ENCODE measurements at places on chromosomes 7 and 10.

DNA sequence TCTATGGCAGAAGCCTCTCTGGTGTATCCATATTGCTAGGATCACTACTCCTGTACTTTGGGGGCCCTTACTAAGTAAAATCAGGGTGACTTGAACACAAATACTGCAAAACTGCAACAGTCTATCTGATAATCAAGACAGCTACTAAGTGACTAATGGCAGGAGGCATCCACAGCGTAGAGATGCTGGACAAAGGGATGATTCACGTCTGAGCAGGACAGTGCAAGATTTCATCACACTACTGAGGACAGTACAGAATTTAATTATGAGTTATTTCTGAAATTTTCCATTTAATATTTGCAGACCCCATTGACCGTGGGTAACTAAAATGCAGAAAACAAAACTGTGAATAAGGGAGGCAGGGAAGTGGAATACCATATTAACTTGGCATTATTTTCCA, 10.4 kb downstream of the CUL2 start:
- DNase-seq, result no peak

- peak; percentile 37 for DNase-seq
Observed at GRCh38 chr10:110311357-110311949, 6.7 kb upstream of the SMNDC1 start.

DNA sequence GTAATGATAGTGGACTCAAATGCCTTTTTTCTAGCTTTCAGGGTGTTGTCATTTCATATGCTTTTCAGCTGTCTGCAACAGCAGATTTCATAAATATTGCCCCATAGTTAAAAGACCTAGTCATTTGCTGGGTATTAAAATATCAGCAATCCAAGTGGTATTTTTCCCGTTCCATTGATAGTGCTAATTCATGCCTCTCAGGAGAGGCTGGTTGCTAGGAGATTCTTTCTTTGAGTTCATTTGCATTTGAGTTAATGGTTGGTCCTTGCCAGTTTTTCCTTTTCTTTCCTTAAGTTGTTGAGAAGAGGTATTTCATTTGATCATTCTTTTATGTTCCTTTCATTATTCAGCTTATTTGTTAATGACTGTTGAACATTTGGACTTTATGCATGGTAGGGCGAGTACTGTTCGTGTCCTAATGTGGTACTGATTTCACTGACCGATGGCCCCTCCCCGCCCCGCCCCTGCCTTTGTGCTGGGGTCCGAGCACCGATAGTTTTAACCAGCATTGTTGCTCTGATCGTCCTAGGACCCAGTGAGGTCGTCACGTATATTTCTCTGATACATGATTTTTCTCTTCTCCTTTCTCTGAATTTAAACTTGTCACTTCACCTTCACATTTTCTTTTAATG, 128.6 kb downstream of the CCNY start:
- DNase-seq, result no peak

GRCh38 chr10:16944402-16944801, 127.2 kb upstream of the RSU1 start:
- no peak for DNase-seq

GRCh38 chr10:78860260-78860914, 208.4 kb upstream of the ZMIZ1 start:
- DNase-seq, result no peak

DNA sequence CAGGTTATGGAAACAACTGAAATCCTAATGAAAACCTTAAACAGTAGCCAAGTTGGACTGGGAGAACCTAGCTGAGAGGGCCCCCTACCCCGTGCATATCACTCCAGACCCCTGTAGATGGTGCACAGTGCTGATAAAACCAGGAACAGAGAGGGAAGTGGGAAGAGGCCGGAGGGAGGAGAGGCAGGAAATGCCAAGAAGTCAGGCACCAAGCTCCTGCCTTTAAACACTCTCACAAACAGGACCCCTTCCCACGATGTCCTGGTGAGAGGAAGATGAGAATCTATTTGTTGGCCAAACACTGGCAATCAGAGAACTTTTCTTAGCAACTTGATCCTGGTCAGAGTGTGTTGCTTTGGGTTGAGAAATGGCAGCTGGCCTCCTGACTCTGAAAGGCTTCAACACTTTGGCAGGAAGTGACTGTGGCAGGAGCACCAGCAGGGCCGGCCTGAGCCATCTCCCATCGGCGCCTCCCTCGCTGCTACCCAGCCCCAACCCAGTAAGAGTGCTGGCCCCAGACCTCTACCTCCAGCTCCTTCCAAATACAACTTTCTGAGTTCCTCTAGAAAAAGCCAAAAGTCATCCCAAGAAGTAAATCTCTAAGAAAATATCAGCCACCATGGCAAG, 39.5 kb downstream of the GSDME start:
- DNase-seq, result no peak

- no peak for DNase-seq
Observed at GRCh38 chr10:46091080-46091827, 45.2 kb upstream of the MSMB start.

GRCh38 chr7:110842796-110843195, 248.1 kb upstream of the LRRN3 start:
- DNase-seq, result no peak

GRCh38 chr10:14519785-14520184, 189.1 kb upstream of the FRMD4A start:
- no peak for DNase-seq

GRCh38 chr10:68816796-68817412, 10.4 kb upstream of the STOX1 start:
- no peak for DNase-seq

DNA sequence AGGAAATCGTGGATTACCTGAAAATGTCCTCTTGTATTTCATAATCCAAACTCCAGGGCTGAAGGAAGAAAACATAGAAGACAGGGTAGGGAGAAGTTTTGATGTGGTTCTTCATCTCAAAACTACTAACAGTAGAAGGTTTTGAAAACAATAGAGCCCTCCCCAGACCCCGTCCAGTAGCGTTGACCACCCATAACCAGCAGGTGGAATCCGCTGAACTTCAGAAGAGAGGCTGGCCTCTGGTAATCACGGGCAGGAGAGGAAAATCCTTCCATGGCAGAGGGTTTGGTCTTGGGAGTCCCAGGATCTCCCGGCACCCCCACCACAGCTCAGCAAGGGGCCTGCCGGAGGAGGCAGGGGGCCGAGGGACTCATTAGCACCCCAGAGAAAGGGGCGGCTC, 333.4 kb upstream of the RNF32 start:
- no peak for DNase-seq

DNA sequence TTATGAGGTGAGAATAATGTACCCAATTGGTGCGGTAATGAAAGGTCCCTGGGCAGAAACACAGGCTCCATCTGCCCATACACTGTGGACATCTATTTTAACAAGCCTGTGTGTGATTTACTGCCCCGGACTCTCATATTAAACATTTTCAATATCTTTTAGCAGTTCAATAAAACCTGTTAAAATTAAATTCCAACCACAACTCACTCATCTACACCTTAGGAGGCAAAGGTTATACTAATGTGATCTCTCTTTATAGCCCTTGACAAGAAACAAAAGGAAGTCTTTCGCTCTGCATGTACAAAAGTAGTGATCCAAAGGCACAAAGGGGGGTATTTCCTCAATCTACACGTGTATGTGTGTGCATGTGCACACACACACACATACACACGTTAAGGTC, 186.0 kb downstream of the PARD3 start:
- no peak for DNase-seq

DNA sequence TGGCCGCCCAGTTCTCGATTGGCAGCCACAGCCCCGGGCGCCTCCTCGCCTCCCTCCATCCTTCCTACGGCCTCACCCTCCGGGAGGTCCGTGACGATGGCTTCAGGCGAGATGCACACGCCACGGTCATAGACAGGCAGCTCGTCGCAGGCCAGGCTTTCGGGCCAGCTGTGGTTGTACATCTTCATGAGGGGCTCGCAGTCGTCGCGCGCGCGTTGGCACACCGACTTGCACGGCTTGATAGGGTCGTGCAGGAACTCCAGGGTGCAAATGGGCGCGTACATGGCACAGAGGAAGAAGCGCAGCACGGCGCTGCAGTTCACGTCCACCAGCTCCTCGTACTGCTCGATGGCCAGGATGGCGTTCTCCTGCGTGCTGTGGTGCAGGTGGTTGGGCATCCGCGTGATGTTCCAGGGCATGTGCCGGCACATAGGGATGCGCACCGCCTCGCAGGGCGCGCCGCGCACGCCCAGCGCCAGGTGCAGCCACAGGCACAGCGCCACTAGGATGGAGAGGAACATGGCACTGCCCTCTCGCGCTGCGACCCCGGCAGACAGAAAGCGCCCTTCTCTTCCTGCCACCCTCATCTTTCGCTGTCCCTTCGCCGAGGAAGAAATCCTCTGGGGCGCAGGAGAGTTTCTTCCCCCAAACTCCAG, 472 bp downstream of the SFRP4 start:
- DNase-seq, result no peak

- no peak for DNase-seq
Observed at GRCh38 chr7:106331441-106332175, 46.8 kb upstream of the NAMPT start.

DNA sequence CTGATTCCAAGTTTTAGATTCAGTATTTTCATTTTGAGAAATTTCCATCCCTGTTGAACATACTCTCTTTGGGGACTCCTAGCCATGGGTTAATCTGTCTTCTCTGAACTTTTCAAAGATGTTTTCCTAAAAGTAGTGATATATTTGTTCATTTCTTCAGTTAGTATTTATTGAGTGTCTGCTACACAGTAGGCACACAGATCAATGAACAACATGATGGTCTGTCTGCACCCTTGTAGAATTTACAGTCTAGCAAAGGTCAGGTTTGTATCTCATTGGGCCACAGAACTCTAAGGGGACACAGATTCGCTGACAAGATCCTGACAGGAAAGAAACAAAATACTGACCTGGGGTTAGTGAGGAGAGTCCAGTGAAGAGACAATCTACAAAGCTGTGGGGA, 42.2 kb upstream of the PAPSS2 start:
- DNase-seq, result no peak

DNA sequence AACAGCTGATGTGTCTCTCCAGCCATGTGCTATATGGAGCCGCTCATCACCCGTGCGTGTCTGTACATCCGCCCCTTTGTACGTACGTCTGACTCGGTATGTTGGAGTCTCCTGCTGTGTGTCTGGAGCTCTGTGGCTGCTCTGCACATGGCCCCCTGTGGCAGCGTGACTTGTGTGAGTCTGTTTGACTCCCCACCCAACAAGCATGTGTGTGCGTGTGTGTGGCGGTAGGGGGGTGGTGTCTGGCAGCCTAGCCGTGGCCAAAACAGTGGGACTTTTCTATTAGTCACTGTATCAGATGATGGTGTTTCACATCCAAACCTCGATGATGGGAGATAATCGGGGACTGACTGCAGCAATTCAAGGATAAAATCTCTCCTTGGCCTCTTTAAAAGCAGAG, 94.1 kb downstream of the COL13A1 start:
- DNase-seq, result no peak

DNA sequence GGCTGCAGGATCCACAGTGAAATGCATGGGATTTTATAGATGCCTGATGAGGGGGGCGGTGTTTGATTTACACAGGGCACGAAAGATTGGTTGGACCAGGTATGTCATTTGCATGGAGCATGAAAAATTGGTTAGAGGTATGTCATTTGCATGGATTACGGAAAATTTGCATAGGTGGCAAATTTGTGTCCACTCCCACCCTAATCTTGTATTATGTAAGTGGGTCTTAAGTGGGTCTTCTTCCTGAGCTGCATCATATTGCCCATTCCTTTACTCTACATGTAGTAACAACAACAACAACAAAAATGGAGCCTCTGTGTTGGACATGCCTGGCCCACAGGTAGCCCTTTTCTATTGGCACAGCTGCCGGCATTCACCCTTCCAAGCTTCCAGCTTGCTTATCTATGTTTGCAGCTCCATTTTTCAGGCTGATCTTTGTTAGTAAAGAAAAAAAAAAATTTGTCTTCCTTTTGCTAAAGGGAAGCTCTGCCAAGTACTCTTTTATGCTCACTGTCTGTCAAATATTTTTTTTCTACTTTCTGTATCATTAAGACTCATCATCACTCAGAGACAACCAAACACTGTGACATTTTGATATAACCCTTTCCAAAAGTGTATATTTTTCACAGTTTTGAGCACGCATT, 10.3 kb upstream of the ZNF273 start:
- DNase-seq, result no peak

GRCh38 chr7:97439637-97440214, 292.2 kb upstream of the TAC1 start:
- DNase-seq, result no peak

DNA sequence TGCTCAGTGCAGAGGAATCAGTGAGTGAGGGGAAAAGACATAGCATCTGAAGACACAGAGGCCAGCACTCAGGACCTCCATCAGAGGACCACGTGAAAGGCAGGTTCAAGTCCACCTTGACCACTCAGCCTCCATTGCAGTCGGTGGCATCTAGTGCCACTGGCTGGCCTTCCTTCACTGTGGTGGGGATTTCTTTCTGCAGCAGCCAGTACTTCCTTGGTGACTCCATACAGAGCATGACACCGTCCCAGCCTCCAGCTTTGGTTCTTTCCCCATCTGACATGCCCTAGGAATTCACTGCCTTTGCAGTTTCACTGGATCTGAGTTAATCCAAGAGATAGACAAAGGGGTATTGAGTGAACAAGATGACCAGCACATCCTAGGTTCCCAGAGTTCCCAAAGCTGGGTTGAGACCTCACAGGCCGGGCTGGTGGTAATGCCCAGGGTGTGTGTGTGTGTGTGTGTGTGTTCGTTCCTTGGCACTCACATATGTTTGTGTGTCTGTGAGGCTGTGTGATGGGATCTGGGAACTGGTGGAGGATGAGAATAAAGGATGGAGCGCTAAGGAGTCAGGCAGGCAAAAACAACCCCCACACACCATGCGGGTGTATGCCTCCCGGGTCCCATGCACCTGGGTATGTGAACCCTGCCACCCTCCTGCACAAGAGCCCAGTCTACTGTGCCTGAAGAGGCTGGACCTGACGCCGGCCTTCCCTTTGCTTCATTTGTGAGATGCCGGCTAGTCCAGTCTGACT, 57.8 kb downstream of the SYPL1 start:
- DNase-seq, result no peak

- DNase-seq, result peak; percentile 31
Observed at GRCh38 chr7:25167262-25167843, 42.3 kb upstream of the CYCS start.

DNA sequence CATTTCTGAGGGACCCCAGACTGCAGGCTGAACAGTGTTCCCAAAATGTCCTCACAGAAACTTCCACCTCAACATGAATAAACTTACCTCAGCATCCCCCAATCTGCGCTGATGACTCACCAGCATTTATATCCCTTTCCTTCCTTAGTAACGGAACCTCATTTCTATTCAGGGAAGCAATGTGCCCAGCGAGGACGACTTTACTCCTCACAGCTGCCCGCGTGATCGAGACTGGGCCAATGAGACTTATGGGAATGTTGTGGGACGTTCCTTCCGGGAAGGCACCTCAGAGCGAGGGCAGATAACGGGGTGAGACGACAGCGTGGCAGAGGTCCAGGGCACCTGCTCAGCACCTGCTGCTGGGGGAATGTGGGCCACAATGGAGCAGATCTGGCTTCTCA, 73.1 kb upstream of the CAMK2B start:
- DNase-seq, result peak; percentile 12

DNA sequence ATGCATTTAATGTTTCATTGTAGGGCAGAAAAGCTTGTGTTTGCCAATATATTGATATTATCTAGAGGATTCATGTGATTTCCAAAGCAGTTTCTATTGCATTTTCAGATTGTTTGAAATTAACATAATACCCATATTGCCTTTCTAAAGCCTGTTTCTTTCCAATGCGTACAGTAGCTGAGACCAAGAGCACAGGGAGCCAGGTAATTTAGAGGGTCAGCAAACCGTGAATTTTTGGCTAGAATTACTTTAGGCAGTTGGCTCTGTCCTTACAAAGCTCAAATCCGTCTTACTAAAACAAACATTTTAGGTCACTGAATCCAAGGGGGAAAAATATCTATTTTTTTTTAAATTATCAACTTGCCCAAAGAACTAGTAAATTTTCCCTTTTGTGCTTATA, 604.9 kb upstream of the ADARB2 start:
- DNase-seq, result peak; percentile 83

- DNase-seq, result no peak
Observed at GRCh38 chr7:3301449-3301731, 338 bp downstream of the SDK1 start.
